ENCODE measurements at places on chromosomes 5 and 9.

- no peak for DNase-seq
Measured at GRCh38 chr9:86700629-86701028, 246.7 kb downstream of the GAS1 start.

DNA sequence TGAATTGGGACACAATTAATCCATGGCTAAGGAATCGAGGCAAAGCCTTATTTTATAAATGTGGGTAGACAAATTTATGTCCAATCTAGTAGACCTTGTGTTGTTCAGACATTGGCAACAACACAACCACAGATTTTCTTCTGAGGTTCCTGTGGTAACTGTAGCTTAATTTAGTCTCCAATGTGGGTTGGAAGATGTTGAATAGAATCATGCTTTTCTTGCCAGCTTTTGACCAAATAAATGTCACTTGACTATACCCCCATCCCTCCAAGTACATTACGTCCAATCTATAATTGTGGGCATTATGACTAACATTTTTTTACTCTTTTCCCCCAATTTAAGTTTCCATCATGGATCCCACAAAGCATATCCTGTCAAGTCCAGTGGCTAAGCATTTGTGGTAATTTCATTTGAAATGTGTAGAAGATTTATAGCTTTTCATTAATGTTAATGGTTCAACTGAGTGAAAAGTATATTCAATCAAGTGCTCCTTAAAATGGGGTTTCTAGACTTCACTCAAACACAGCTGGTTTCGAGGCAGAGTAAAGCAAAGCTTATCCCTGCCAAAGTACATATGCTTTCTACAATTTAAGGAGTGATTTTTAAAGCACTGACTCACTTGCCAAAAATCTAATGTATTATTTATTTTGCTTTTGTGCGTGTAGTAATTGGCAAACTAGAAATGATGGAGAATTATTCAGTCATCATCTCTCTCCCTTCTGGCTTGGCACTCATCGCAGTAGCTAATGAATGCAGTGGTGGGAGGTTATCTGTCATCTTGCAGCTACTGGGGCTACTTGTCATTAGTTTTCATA, 141.8 kb downstream of the FAM174A start:
- DNase-seq: no peak

- no peak for DNase-seq
Measured at GRCh38 chr5:159641371-159642039, 274.8 kb upstream of the ADRA1B start.

GRCh38 chr5:73716284-73716808, 90.3 kb downstream of the ARHGEF28 start:
- no peak for DNase-seq

- no peak for DNase-seq
Measured at GRCh38 chr5:59637884-59638580, 255.5 kb downstream of the PDE4D start.

DNA sequence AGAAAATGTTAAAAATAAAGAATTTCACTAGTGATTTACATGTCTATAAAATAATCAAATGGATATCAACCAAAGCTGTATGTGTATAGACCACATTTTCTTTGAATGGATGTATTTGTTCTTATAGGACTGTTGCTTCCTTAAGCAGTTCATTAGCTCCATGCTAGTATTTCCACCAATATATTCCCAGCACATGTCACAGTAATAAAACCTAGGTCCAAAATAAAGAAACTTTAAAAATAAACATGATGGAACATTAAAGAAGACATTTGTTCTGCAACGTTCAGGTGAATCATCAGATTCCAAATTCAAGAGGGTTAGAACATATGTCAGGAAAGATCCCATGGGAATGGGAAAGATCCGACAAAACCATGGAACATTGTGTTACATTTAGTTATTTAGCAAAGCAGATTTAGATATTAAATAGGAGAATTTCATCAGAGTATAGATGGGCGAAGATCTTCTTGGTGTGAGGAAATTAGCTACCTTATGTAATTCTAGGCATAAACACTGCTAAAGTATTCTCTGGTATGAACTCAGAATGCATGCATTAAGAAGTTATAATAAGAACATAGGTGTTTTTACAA, 490.7 kb downstream of the CDH18 start:
- DNase-seq: no peak

GRCh38 chr9:135921749-135922310, 14.5 kb upstream of the CAMSAP1 start:
- no peak for DNase-seq

DNA sequence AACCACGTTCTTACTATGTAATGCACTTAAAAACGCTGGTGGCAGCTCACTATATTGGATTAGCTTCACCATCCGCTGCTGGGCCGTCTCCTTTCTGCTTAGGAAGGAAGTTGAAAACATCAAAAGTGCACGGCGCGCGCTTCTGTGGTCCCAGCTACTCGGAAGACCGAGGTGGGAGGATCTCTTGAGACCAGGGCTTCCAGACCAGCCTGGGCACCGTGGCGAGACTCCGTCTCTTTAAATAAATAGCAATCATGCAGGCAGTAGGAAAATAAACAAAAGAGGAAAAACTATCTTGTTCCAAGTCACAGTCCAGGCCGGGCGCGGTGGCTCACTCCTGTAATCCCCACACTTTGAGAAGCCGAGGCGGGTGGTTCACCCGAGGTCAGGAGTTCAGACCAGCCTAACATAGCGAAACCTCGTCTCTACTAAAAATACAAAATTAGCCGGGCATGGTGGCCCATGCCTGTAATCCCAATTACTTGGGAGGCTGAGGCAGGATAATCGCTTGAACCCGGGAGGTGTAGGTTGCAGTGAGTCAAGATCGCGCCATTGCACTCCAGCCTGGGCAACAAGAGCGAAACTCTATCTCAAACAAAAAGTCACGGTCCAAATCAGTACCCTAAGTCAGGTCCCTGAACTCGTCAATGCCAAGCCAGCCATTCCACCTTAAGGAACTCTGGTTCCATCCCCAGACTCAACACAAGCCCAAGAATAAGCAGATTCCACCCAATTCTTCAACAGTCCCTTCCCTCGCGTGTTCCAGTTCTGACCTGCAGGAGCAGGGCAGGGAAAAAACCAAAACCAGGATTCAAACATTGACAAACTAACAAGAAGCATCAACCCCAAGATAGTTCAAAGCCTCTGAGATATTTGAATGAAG, 1.0 kb upstream of the GOLGA1 start:
- DNase-seq: no peak

- no peak for DNase-seq
Measured at GRCh38 chr9:132003319-132003704, 76.4 kb downstream of the MED27 start.

DNA sequence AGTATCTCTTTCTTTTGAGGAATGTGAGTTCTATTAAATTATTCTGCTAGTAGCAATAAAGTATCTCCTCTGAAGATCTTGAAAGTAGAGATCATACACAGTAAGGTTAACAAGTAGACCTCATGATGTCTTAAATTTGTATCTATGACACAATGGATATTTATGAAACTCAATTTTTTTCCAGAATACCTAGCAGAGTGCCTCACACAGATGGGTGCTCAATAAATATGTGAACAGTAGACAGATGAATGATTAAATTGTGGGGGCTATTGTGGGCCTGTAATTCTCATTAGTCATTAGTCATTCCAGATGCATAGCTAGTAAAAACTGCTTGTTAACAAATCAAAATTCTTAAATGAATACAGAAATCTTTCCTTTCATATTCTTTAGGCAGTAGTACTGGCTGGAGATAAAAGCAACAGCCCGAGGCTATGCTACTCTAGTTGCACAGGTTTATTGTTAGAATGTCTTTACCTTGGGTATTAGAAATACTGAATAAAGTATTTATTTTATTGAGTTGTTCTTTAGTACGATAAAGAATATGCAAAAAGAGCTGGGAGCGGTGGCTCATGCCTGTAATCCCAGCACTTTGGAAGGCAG, 22.0 kb downstream of the CHD1 start:
- no peak for DNase-seq

GRCh38 chr5:36397901-36398536, 96.3 kb upstream of the RANBP3L start:
- no peak for DNase-seq

DNA sequence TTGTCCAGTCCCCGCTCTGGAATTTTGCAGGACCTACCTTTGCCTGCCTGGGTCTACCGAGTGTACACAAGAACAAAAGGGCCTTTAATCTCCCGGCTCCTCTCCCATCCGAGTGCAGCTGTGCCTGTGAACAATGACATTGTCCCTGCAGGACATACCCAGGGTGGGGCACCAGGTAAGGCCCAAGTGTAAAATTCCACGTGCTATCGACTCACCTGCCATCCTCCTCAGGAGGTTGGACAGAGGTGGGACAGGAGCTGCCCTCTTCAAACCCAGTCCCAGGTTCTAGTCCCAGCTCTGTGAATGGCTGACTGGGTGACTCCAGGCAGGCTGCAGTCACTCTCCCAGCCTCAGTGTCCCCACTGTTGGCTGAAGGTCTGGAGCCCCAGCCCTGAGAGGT, 159.6 kb upstream of the ALDH1B1 start:
- DNase-seq: no peak

DNA sequence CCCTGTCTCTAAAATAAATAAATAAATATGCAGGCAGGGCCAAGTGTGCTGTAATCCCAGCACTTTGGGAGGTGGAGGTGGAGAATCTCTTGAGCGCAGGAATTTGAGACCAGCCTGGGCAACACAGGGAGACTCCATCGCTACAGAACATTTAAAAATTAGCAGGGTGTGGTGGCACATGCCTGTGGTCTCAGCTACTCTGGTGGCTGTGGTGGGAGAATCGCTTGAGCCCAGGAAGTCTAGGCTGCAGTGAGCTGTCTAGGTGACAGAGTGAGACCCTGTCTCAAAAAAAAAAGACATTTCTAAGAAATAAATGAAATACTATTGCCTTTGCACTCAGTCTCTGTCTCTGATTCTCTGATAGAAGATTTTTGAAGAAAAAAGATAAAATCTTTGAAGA, 1.2 kb upstream of the PCDHGA10 start:
- DNase-seq: no peak
